ENCODE measurements at places on chromosomes 3 and 15.

- DNase-seq: no peak
Measured at GRCh38 chr3:112979244-112979832, 4.4 kb upstream of the CD200R1 start.

DNA sequence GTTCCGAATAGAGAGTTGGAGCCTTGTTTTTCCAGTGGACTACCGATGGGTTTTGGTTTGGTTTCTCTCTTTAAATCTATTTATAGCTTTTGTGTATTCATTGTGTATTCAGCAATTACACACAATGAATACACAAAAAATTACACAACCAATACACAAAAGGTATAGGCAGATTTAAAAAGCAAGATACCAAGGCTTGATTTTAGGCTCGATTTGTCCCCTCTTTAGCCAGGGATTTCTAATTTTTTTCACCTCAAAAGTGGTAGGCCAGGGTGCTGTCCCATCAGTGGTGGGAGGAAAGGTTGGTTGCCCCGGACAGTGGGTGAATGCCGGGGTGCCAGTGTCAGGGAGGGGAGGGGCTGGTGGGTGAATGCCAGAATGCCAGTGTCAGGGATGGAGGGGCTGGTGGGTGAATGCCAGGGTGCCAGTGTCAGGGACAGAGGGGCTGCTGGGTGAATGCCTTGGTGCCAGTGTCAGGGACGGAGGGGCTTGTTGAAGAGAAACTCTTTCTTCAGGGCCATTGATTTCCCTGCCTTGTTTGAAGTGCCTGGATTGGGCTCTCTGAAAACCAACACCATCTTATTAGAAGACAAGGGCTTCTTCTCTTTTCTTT is 186.2 kb downstream of the GOLGA6L6 start:
- no peak for DNase-seq

- no peak for DNase-seq
Measured at GRCh38 chr3:18562364-18563154, 137.4 kb upstream of the SATB1 start.

GRCh38 chr15:99124641-99125040 is 19.8 kb downstream of the SYNM start:
- no peak for DNase-seq

- no peak for DNase-seq
Measured at GRCh38 chr15:71312731-71313460, 197.6 kb downstream of the THSD4 start.

GRCh38 chr3:38222032-38222634 is 43.5 kb upstream of the SLC22A13 start:
- DNase-seq: no peak

GRCh38 chr3:132641837-132642538 is 17.6 kb downstream of the ACAD11 start:
- no peak for DNase-seq

DNA sequence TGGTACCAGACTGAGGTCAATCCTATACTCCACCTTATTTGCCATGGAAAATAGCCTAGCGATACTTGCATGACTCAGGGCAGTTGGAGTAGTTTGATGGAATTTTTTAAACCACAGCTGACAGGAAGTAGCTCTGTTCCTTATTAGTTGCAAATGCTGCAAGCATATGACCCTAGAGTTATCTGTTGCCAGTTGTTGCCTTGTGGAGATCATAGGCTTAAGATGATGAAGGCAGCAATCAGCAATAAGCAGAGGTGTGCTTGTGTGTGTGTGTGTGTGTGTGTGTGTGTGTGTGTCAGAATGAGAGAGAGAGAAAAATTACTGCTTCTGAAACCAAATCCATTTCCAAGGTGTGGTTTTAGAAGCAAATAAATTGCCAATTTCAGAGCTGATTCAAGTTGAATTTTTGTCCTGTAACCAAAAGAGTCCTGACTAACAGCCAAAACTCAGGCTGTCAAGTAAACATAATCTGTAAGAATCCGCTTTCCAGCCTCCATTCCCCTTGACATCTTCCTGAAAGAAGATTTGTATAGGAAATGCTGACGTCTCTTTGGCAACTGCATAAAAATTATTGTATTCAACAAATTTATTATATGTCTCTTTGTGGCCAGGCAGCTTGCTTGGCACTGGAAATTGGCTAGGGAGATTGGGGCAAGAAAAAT is 141.2 kb downstream of the SERPINI1 start:
- DNase-seq: no peak

GRCh38 chr15:52417521-52417920 is 111.2 kb downstream of the MYO5A start:
- no peak for DNase-seq

GRCh38 chr3:113620091-113620490 is 76.4 kb downstream of the USF3 start:
- no peak for DNase-seq

DNA sequence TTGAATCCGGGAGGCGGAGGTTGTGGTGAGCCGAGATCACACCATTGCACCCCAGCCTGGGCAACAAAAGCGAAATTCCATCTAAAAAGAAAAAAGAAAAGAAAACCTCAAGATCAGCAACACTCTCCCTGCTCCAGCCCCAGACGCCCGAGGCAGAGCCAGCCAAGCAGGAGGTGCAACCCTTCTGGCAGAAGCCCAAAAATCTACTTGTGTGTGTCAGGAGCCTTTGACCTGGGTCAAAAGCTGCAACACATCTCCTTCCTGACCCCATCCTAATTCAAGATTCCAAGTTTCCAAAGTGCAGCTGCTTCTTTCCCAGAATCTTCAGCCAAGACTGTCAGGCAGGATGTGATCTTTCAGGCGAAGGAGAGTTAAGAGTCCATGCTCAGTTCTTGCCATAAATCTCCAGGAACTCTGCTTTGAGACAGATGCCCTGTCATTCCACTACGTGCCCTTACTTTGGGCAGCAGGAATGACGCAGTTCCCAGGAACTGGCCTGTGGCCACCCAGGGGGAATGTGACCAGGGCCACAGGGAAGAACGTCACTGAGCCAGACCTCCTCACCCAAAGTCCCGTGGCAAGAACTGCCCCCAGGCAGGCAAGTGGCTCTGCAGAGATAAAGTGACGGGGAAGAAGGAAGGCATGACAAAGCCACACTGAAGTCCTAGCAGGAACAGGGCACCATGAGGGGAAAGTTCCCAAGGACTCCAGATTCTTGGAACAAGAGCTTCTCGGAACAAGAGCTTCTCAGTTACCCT is 39.4 kb downstream of the SH3BP5 start:
- DNase-seq: no peak

DNA sequence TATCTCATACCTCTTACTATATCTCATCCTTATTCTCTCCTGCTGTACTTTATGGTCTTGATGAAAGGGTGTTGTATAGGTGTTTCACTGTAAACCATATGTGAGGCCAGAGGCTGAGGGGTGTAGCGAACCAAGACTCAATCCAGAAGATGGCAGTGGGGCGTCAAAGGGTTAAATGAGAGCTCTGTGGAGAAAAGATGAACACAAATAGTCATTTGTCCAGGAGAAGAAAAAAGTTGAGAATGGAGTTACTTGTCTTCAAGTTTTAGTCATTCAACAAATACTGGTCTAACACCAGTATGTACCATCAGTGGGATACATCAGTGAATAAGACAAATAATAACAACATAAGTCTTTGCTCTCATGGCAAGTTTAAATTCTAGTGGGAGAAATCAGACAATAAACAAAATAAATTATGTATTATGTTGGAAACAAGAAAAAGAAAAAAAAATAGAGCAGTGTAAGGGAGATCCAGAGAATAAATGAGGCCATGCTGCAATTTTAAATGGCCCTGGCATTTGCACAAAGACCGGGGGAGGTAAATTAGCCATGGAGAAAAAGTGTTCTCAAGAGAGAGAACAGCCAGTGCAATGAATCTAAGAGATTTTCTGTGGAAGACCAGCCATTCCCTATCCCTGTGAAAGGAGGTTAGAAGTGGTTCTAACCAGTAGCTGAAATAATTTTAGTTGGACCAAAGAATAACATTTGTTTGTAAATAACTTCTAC is 77.0 kb upstream of the UMPS start:
- no peak for DNase-seq

DNA sequence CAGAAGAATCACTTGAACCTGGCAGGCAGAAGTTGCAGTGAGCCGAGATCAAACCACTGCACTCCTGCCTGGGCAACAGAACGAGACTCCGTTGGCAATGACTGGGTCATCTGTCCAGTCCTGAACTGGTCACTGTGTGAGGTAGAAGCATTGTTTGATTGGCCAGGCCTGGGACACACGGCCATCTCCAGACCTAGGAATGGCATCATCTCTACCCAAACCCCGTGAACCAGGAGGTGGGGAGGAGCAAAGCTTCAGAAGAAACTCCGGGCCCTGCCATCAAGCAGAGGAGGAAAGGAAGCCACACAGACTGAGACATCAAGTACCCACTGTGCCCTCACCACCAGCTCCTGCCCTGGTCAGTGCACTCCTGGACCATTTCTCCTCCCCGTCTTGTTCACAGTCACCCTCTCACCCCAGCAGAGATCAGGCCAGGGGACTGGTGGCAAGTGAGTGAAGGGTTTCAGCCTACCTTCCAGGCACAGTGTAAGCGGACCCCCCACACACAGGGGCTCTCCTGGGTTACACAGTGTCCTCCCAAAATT is 31.6 kb downstream of the GOLGA6L2 start:
- no peak for DNase-seq

DNA sequence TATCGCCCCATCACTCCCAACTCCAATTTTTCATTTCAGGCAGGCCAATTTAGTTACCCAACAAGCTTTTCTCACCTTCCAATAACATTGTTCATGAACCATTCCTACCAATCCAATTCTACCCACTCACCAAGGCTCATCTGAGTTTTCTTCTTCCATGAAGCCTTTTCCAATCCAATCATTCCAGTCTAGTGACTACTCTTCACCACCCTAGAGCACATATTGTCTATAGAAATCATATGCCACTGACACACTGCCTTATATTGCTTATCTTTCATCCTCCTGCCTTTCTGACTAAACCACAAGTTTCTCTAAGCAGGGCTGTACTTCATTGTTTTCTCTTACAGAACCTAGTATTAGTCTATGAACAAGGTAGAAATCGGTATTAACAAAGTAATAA is 11.4 kb downstream of the CCDC14 start:
- no peak for DNase-seq

DNA sequence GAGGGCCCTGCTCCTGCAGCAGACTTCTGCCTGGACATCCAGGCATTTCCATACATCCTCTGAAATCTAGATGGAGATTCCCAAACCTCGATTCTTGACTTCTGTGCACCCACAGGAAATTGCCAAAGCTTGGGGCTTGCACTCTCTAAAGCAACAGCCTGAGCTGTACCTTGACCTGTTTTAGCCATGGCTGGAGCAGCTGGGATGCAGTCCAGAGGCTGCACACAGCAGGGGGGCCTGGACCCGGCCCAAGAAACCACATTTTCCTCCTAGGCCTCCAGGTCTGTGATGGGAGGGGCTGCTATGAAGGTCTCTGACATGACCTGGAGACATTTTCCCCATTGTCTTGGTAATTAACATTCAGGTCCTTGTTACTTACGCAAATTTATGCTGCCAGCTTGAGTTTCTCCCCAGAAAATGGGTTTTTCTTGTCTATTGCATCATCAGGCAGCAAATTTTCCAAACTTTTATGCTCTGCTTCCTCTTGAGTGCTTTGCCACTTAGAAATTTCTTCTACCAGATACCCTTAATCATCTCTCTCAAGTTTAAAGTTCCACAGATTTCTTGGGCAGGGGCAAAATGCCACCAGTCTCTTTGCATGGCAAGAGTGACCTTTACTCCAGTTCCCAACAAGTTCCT is 11.8 kb upstream of the MYO5A start:
- DNase-seq: no peak
